ENCODE measurements at places on chromosomes 12 and 14. TPM values are rescaled to one million over a fixed set of nuclear protein-coding genes. Genes with fewer than 3 reads are reported as not detected.
A peak's percentile ranks its signal among the peaks of the same experiment; 100 is the strongest.

DNA sequence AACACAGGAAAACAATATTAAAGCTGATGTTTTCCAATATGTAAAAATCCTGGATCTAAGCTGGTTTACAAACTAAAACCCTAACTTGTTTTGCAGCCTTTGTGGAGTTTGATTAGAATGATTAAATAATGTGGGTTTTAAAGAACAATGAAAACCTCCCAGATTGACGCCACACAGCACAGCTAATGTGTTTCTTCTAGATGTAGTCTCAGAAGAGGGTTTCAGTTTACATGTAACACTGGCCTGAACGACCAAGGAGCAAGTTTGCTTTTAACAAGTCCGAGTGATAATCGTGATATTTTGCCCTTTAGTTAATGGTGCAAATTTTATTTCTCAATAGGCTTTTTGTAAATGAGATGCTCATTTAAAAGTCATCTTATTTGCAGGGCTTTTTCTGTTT is 11.0 kb downstream of the HMGA2 start:
- H3K27ac ChIP-seq, result no peak overlapping the region
- H3K4me3 ChIP-seq, result no peak overlapping the region
- H3K27me3 ChIP-seq, result no peaks in the 10 kb centered on the region

DNA sequence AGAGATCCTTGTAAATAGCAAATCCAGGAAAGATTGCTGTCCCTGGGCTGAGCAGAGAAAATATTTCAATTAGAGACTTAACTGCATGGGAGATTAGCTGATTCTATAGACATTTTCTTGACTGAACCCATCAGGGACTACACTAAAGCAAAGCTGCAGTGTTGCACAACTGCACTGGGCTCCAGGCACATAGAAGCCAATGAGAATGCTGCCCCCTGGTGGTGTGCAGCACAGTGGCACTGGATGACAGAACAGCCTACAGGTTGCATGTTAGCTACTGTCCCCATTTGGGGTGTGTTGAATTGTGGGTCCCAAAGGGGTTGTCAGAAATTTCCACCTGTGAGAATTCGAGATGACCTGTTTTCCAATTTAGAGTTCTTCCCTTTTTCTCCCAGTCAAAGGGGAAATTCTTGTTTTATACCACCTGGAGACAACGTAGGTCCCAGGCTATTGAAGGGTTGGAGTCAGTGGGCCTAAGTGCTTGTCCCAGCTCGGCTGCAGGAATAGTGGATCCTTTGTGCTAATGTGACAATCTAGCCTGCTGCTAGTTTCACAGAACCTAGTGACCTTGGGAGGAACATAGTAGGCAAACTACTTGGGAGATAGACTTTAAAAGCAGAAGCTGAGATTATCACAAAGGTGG is 114.7 kb downstream of the SLC8A3 start:
- no peaks in the 10 kb centered on the region for H3K27me3 ChIP-seq
- H3K36me3 ChIP-seq, result no peaks in the 10 kb centered on the region
- no peak overlapping the region for H3K27ac ChIP-seq
- peak; percentile 64 for DNase-seq

KIAA0586 gene
- 11.4 TPM for total RNA-seq

DNA sequence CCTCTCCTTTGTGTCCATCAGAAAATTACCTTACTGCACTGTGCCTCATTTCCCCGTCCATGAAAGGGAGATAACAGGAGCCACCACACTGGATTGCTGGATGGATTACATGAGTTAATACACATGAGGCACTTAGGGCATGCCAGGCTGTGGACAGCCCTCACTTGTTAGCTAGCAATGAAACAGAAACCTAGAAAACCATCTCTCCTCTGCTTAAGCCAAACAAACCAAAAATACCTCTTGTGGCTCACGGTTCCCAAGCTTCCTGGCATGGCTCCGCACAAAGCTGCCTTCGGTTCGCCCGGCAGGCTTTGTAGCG is 660 bp upstream of the HCFC2 start:
- H3K4me3 ChIP-seq, result peak overlapping the region; percentile 97
- no peak for DNase-seq
- peak overlapping the region; percentile 86 for H3K27ac ChIP-seq
- no peaks in the 10 kb centered on the region for H3K27me3 ChIP-seq
- H3K4me1 ChIP-seq, result peaks cover 16% of the 10 kb centered on the region

GRCh38 chr14:76995279-76996035 is 33.1 kb downstream of the IRF2BPL start:
- H3K4me3 ChIP-seq, result no peak overlapping the region
- no peaks in the 10 kb centered on the region for H3K27me3 ChIP-seq
- no peak overlapping the region for H3K27ac ChIP-seq
- H3K36me3 ChIP-seq, result no peaks in the 10 kb centered on the region
- DNase-seq, result no peak

EGLN3 gene
- total RNA-seq, result 11.1 TPM

FAR2 gene
- 15.2 TPM for total RNA-seq

CLMN gene
- 15.7 TPM for total RNA-seq

- no peaks in the 10 kb centered on the region for H3K36me3 ChIP-seq
- H3K4me1 ChIP-seq, result no peaks in the 10 kb centered on the region
- H3K27ac ChIP-seq, result no peak overlapping the region
- no peak overlapping the region for H3K4me3 ChIP-seq
These were observed 196.6 kb upstream of the FLRT2 start for GRCh38 chr14:85333313-85333712.

GRCh38 chr14:65179918-65180724 is 77.8 kb upstream of the MAX start:
- DNase-seq, result peak; percentile 42
- no peaks in the 10 kb centered on the region for H3K36me3 ChIP-seq
- no peak overlapping the region for H3K4me3 ChIP-seq
- H3K4me1 ChIP-seq, result no peaks in the 10 kb centered on the region
- no peak overlapping the region for H3K27ac ChIP-seq

ASPG gene
- 5.2 TPM for total RNA-seq

SLC38A4 gene
- total RNA-seq, result not detected

LRFN5 gene
- total RNA-seq, result 0.40 TPM

DNA sequence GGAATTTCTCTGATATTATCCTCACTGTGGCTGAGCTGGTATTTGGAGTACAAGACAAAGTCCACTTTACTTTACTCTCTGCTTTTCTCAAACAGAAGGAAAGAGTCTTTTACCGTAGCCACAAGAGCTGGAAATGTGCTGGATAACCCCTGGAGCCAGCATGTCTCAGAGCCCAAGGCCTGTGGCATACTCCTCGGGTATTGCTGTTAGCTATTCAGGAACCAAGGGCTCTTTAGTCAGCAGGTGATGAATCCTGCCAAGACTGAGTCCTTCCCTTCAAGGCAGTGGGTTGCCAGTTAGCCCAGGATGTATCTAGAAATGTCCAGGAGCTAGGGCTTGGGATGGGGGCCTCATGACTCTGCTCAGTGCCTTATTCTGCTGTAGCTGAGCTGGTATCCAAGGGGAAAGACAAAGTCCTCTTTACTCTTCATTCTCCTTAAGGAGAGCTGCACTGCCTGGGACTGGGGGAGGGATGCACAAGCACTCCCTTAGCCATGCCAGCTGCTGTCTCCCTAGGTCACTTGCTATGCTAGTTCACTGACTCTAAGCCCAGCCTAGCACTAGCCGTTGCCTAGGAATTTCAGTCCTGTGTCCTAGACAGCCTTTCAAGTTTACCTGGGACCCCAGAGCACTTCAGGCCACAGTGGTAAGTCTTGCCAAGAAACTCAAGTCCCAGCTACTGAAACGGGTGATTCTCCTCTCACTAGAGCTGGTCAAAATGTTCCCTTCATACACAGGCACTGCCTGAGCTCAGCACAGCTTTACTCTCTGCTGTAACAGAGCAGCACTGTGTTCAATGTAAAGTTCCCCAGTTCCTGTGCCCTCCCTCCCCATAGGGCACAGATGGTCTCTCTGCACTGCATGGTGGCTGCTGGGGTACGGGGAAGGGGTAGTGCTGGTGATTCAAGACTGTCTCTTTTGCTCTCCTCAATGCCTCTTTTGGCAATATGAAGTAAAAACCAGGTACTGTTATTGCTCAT is 136.4 kb downstream of the SLC35F4 start:
- no peaks in the 10 kb centered on the region for H3K27me3 ChIP-seq
- no peaks in the 10 kb centered on the region for H3K4me1 ChIP-seq
- no peak overlapping the region for H3K4me3 ChIP-seq
- no peak overlapping the region for H3K27ac ChIP-seq
- no peak for DNase-seq
- no peaks in the 10 kb centered on the region for H3K36me3 ChIP-seq

GRCh38 chr14:58048219-58048618 is 103.8 kb downstream of the ARMH4 start:
- no peaks in the 10 kb centered on the region for H3K4me1 ChIP-seq
- H3K27me3 ChIP-seq, result no peaks in the 10 kb centered on the region
- H3K4me3 ChIP-seq, result no peak overlapping the region

PPP1R1A gene
- total RNA-seq, result not detected

GRCh38 chr14:105211086-105211757 is 30.1 kb upstream of the NUDT14 start:
- H3K4me1 ChIP-seq, result peaks cover 8% of the 10 kb centered on the region
- no peak overlapping the region for H3K4me3 ChIP-seq
- peaks cover 21% of the 10 kb centered on the region for H3K36me3 ChIP-seq
- no peak overlapping the region for H3K27ac ChIP-seq
- no peaks in the 10 kb centered on the region for H3K27me3 ChIP-seq

- no peaks in the 10 kb centered on the region for H3K4me1 ChIP-seq
- no peak overlapping the region for H3K27ac ChIP-seq
These were observed 38.4 kb upstream of the FGD4 start for GRCh38 chr12:32360956-32361355.

DNA sequence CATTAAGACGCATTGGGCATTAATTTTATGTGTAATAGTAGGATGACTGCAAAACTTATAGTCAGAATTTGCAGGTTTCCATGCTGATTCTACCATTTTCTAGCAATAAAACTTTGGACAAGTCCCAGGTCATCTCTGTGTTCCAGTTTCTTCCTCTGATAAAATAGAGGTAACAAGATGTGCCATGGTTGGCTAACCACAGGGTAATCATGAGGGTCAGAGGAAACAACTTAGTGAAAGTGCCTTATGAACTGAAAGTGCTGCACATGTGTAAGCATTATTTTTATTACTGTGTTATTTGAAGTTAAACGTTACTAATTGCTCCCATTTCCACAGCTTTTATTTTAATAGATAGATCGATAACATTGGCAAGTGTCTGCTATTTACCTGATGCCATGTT is 21.1 kb downstream of the SMCO2 start:
- no peaks in the 10 kb centered on the region for H3K36me3 ChIP-seq
- no peak overlapping the region for H3K27ac ChIP-seq
- no peak overlapping the region for H3K4me3 ChIP-seq
- DNase-seq, result no peak

EML5 gene
- 3.9 TPM for total RNA-seq

WSB2 gene
- 112 TPM for total RNA-seq

KLHL33 gene
- total RNA-seq, result not detected

DNA sequence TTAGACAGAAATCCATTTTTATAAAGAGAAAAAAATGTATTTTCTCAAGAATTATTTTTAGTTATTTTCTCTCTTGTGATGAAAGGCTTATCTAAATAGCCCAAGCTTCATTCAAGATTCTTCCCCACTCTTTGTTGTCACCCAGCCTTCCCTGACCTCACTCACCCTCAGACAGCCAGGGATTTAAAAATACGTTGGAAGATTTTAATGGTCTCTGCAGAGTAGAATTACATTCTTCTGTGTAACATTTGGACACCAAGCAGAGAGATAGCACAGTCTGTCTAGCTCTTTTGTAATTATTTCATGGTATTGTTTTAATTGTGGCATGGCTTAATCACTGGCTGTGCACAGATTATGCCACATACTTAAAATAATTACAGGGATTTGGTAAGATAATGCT is 130.3 kb downstream of the IGF1 start:
- H3K4me3 ChIP-seq, result no peak overlapping the region
- no peaks in the 10 kb centered on the region for H3K27me3 ChIP-seq
- no peak for DNase-seq
- H3K36me3 ChIP-seq, result no peaks in the 10 kb centered on the region

GRCh38 chr12:98644433-98644711 is 216 bp downstream of the IKBIP start:
- DNase-seq, result no peak
- no peaks in the 10 kb centered on the region for H3K27me3 ChIP-seq
- peaks cover 7% of the 10 kb centered on the region for H3K4me1 ChIP-seq
- H3K27ac ChIP-seq, result peak overlapping the region; percentile 96
- H3K4me3 ChIP-seq, result peak overlapping the region; percentile 78
- H3K36me3 ChIP-seq, result peaks cover 2% of the 10 kb centered on the region

DNA sequence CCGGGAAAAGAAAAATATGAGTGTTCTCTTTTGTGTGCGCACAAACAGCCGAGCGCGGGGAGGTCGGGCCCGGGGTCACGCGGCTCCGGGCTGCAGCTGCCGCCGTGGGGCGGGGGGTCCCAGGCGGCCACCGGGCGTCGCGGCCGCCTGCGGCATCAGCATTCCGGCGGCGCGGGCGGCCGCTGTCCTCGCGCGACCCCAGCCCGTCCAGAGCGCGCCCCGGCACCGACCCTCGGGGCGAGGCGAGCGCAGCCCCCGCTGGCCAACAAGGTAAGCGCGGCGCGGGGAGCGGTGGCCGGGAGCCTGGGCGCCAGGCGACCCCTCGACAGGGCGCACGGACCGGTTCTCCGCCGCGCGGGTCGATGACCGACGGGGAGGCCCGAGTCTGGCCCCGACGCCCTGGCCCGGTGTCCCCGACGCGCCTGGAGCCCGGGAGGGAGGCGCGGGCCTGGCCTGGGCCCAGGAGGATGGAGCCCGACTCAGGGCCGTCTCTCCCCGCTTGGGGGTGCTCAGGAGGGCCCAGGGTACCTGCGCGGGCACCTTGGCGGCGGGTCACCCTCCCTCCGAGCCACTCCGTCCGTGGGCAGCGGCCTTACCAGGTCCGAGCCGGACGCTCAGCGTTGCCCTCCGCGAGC is 103.9 kb upstream of the DIO3 start:
- H3K4me1 ChIP-seq, result peaks cover 14% of the 10 kb centered on the region
- no peak overlapping the region for H3K4me3 ChIP-seq
- H3K27ac ChIP-seq, result no peak overlapping the region
- H3K36me3 ChIP-seq, result no peaks in the 10 kb centered on the region
- DNase-seq, result peak; percentile 83

GRCh38 chr14:60087668-60088067 is 4.1 kb upstream of the PCNX4 start:
- H3K27ac ChIP-seq, result no peak overlapping the region
- H3K4me1 ChIP-seq, result peaks cover 7% of the 10 kb centered on the region
- no peak overlapping the region for H3K4me3 ChIP-seq
